Endothelial cell (in vitro differentiated cells): ENCODE measurements at places on chromosomes 3 and 15. TPM values are rescaled to one million over a fixed set of nuclear protein-coding genes. Genes with fewer than 3 reads are reported as not detected.

DNA sequence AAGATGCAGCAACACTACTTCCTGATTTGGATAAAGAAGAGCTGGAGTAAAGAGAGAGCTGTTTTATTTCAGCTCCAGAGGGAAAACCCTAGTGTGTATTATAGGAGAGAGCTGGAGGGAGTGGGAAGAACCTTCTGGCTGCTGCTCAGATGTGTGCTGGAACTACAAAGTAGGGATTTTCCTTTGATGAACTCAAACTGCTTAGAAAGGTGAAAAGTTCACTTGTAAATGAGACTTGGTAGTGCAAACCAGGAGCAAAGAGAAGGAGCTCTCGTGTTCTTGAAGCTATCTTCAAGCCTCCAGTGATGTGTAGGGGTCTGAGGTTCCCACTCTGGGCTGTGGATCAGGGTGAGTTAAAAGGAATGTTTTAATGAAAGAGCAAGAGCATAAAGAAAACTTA lies 110.4 kb downstream of the EDEM1 start:
- no peak for DNase-seq

DNA sequence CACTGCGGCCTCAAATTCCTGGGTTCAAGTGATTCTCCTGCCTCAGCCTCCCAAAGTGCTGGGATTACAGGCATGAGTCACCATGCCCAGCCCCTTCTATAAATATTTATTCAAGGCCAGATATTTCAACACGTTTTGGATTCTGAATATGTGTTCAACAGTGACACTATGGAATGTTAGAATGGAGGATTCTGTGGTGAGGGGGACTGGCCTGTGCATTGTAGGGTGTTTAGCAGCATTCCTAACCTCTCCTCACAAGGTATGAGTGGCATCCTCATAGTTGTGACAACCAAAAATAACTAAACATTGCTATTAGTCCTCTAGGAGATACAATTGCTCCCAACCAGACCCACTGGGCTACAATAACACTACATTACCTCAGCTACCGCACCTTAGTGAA lies 104.0 kb upstream of the ATP10A start:
- no peak for DNase-seq

GOLGA6C gene
- total RNA-seq = not detected

DNA sequence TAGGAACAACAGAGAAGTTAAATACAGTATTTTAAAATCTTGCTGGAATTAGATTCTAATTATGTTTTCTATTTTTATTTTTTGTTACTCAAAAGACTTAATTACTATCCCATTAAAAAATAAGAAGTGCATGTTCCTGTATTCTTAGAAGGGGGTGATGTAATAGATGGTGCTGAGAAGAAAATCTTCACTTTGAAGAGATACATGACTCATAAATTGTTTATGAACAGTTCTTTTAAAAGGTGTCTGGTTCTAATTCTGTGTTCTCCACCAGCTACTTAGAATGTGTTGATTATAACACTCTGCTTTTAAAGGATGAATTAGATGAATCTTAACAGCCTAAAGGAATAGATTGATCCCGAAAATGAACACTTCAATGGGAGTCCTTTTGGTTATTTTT lies 8.2 kb downstream of the RCN2 start:
- DNase-seq = no peak

SLC27A2 gene
- 0.51 TPM for total RNA-seq

- DNase-seq = no peak
These were observed 124.8 kb upstream of the NR2E3 start for GRCh38 chr15:71685420-71685993.
